ENCODE measurements at places on chromosomes 5 and 9.

DNA sequence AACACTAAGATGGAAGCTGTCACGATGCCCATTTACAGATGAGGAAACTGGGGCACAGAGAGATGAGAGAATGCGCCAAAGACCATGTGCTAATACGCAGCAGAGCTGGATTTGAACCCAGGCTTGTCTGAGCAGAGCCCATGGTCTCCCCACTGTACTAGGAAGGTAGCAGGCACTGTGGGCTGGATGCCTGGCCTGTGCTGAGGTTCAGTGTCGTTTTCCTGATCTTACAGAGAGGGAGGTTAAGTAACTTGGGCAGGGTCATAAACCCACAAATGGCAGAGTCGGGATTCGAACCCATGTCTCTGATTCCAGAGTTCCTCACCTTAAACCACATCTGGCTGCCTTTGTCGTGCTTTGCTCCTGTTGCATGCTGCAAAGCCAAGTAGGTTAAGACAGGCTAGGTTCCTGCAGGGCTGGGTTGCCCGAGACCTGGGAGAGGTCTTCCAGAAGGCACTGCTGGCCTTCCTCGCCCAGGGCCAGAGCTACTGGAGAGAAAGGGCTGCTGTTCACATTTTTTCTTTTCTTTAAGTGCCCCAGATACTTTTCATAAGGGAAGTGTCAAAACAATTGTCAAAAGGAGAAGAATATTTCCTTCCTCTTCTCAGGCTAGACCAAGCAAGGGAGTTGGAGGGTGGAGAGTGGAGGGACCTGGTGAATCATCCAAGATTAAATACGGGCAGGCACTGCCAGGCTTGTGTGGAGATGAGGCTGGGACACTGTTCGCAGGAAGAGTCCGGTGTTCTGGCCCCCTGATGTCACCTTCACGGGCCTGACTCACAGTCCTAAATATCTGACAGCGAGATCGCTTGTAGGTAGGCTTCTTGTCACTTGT is 3.2 kb downstream of the NEK6 start:
- DNase-seq: no peak

- peak; percentile 31 for DNase-seq
Measured at GRCh38 chr9:3467593-3468219, 58.1 kb downstream of the RFX3 start.

GRCh38 chr9:1708219-1708618 is 306.9 kb upstream of the SMARCA2 start:
- DNase-seq: no peak

DNA sequence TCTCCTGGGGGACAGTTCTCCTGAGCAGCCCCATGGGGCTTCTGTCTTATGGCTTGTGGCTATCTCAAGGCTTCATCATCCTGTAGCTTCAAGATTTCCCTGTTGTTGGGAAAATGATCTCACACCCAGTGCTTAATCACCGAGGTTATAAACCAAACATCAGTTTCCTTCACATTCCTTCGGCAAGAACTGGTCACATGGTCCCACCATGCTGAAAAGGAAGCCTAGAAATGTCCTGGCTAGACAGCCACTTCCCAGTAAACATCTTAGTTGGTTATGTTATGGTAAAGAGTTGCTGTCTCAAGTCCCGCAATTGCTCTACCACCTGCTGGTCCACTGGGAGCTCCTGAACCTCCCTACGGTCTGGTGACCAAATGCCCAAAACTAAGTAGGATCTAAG is 66.0 kb downstream of the RAB3C start:
- DNase-seq: no peak

- no peak for DNase-seq
Measured at GRCh38 chr5:93924628-93925027, 183.2 kb upstream of the POU5F2 start.

- DNase-seq: no peak
Measured at GRCh38 chr5:42301349-42301748, 121.9 kb upstream of the GHR start.

- no peak for DNase-seq
Measured at GRCh38 chr9:112278152-112278551, 55.3 kb downstream of the PTBP3 start.

Data from stimulated activated CD4-positive, alpha-beta T cell treated with anti-CD3 and anti-CD28 coated beads, Interleukin-15, amount 100 ng/mL, for 1 hour (primary cell).